ENCODE measurements at places on chromosomes 2 and 18.

DNA sequence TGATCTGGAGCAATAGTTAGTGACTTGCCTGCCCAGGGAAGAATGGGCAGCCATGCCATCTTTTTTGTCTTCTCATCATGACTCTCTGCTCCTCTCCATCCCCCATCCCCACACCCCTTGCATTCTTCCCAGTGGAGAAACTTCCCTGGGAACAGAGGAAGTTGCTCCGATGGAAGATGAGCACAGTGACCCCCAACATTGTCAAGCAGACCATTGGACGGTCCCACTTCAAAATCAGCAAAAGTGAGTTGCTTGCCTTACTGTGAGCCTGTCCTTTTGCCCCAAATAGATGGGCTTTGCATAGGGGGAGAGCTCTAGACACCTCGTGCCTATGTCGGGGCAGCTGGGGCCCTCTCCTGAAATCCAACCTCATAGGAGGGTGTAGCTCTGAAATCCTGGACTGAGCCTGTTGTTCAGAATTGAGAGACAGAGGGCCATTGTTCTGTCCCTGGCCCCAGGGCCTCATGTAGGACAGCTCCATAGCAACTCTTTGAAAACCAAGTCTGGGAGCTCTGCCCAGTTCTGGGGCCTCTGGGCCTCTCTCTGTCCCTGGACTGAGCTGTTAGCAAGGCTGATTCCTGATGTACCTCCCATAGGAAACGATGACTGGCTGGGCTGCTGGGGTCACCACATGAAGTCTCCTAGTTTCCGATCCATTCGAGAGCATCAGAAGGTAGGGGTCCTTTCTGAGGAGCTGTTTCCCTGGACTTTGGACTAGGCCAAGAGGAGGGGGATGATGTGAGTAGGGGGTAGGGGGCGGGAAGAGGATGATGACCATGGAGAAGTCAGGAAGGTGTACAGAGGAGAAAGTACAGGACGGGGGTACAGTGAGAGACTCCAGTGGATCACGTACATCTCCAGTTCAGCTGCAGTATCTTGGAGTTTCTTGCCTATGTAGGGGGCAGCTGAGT, 35.2 kb downstream of the TTLL4 start:
- no peak for DNase-seq

DNA sequence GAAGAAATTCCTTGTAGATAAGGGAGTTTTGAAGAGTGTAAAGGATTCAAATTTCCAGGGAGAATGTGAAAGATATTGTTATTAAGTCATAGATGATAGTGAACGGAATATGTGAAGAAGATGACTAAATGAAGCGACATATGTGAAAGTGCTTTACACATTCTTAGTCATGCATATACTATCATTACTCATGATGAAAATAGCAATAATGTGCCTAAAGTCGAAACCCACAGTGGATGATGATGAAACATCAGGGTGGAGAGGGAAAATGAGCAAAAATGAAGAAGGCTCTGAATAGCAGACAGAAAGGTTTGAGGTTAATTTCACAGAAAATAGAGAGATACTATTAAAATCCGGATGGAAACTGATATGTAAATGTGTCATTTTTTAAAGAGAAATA, 1237.1 kb downstream of the LRP1B start:
- no peak for DNase-seq

DNA sequence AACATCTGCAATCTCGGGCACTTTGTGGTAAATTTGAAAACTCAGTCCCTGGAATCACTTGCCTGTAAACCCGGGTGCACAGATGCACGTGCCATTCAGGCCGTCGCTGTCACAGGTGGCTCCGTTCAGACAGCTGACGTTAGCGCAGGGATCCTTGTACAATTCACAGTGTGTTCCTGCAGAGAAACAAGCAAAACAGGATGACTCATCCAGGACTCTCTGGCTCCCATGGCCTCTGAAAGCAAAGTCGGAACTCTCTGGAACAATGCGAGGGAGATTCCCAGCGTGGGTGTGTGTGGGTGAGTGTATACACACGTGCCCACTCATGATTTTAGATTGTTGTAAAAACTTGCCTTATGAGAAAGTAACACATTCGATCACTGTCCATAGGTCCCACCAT, 136.1 kb upstream of the PID1 start:
- DNase-seq: no peak

DNA sequence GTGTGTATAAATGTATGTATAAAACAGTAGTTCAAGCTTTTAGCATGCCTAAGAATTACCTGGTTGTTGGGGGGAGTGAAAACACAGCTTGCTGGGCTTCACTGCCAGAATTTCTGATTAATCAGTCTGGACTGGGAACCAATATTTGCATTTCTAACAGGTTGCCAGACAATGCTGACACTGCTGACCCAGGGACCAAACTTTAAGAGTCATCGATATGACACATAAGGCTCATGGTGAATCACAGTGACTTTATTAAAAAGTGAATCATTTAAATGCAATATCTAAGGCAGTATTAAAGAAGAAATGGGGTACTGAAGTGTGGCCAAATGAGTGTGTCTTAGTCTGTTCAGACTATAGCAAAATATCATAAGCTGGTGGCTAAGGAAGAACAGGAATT, 195.9 kb upstream of the DTNA start:
- DNase-seq: no peak

- DNase-seq: peak; percentile 66
These were observed 16.2 kb downstream of the ATG16L1 start for GRCh38 chr2:233267516-233268245.

DNA sequence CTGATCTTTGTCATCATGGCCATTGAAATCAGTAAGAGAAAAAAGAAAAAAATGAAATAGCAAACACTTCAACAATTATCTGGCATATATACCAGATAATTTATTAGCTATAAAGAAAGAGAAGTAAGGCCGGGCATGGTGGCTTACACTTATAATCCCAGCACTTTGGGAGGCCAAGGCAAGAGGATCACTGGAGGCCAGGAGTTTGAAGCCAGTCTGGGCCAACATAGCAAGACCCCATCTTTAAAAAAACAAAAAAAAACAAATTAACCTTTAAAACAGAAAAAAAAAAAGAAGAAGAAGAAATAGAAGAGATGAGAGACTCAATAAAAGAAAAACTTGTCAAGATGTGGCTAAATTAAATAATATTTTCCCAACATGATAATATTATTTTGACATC, 61.6 kb upstream of the TGIF1 start:
- DNase-seq: no peak

DNA sequence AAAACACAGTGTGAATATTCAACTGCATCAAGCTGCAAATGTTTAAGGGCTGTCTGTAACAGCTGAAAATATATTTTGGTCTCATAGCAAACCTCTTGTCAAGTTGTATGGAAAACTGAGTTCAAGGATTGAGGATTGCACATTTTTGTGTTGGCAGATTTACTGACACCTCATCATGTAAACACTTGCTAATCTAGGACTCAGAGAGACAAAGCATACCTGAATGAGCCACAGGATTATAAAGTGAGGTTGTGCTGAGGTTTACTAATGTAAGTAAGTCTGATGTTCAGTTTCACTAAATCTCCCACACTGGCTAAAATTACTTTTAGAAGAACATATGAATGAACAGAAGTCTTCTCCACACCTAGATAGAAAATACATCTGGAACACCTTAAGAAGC, 1993.1 kb upstream of the CELF4 start:
- no peak for DNase-seq

- no peak for DNase-seq
These were observed 2.8 kb upstream of the NRP2 start for GRCh38 chr2:205679410-205680009.

DNA sequence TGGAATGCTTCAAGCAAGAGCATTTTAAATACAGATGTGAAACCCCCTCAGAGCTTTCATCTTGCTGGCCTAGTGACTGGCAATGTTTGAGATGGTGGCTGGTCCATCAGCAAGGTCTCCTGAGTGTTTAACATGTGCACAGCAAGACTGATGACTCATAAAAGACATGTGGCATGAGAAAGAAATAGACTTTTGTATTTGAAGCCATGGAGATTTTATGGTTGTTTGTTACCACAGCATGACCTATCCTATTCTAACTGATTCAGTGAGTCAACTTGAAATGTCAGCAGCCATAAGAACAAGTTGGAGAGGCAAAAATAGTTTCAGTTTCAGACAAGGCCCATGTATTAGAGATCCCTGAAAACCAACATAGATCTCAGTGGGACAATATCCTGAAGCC, 154.7 kb upstream of the LYPD1 start:
- no peak for DNase-seq

Measured in activated CD4-positive, alpha-beta T cell treated with anti-CD3 and anti-CD28 coated beads, Interleukin-2, amount 50 U/mL, for 24 hours (primary cell).